CD4-positive, alpha-beta T cell (primary cell): ENCODE measurements at places on chromosomes 11 and 22. TPM values are rescaled to one million over a fixed set of nuclear protein-coding genes. Genes with fewer than 3 reads are reported as not detected.

GRCh38 chr11:83427501-83427900, 141.3 kb upstream of the CCDC90B start:
- DNase-seq: no peak
- H3K36me3 ChIP-seq: no peaks in the 10 kb centered on the region
- no peak overlapping the region for H3K4me3 ChIP-seq
- no peaks in the 10 kb centered on the region for H3K4me1 ChIP-seq
- H3K27me3 ChIP-seq: no peaks in the 10 kb centered on the region

DNA sequence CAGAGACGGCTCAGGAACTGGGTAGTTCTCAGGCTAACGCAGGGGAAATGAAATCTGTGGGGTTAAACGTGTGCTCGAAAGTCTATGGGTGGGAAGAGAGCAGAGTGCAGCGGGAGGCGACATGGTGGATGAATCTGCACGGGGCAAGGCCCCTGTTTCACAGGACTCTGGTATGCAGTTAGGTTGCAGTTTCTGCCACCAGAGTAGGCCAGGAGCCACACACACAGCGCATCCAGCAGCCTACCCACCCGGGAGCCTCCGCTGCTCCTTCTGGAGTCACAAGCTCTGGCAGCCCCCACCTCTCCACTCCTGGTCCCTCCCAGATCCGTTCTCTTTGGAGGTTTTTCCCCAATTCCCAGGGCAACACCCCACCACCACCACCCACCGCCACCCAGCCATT, 27.0 kb downstream of the SPATA19 start:
- no peaks in the 10 kb centered on the region for H3K4me1 ChIP-seq
- H3K27ac ChIP-seq: no peak overlapping the region
- no peak for DNase-seq
- peaks cover 2% of the 10 kb centered on the region for H3K27me3 ChIP-seq

DNA sequence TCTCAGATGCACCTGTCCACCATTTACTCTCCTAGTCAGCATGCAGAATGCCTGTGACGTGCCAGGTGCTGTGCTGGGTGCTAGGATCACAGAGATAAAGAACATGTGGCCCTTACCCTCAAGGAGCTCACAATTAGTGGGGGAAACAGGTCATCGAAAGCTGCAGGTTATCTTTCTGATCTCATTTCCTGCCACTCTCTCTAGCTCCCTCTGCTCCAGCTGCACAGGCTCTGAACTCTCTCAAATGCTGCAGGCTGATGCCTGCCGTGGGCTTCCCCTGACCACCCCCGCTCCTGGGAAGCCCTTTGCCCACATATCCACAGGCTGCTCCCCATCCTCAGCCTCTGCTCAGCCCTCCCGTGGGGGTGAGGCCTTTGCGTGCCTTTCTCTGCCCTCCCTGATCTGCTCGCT, 29.6 kb downstream of the SHANK3 start:
- H3K36me3 ChIP-seq: no peaks in the 10 kb centered on the region
- no peaks in the 10 kb centered on the region for H3K27me3 ChIP-seq
- no peak for DNase-seq
- H3K4me1 ChIP-seq: peaks cover 9% of the 10 kb centered on the region
- no peak overlapping the region for H3K27ac ChIP-seq

DNA sequence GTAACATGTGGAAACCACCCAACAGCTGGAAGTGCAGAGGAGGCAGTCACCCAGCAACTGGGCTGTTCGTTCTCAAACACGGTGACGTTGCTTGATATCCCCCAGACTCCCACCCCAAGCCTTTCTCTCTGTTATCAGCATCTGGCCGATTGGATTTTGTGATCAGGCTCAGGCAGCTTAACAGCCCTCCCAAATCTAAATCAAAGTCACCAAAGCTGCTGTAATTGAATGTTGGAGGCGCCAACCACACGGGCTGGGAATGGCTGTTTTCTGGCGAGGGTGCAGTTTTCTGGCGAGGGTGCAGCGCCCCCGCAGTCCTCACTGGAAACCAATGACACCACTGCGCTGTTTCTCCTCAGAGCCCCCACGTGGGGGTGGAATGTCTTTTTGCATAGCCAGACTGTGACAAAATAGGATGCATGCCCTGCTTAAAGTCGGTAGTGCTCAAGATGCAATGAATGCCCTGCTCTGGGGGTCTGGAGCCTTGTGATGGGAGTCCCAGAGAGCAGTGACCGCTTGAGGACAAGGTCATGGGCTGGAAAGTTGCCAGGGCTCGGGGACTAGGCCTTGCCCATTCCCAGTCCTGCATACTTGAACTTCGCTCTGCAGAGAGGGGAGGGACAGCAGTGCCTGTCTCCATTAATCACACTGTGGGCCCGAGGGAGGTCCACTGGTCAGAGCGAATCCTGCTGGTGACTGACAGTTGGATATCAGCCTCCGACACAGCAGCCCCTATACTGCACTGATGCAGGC, 105.3 kb downstream of the MORC2 start:
- no peaks in the 10 kb centered on the region for H3K4me1 ChIP-seq
- H3K27me3 ChIP-seq: no peaks in the 10 kb centered on the region
- H3K27ac ChIP-seq: no peak overlapping the region

Gene RASL10A
- 0.30 TPM for total RNA-seq

Gene PITPNM1
- total RNA-seq: 94.8 TPM

Gene TUBA8
- 0.47 TPM for total RNA-seq
